Cerebellar nuclear complex (tissue), 1 donor: ENCODE measurements at places on chromosomes 6 and 20.

- no peak for DNase-seq
These were observed 20.4 kb downstream of the USP49 start for GRCh38 chr6:41874741-41875140.

- DNase-seq, result no peak
These were observed 671.2 kb downstream of the COL12A1 start for GRCh38 chr6:74534465-74535211.

DNA sequence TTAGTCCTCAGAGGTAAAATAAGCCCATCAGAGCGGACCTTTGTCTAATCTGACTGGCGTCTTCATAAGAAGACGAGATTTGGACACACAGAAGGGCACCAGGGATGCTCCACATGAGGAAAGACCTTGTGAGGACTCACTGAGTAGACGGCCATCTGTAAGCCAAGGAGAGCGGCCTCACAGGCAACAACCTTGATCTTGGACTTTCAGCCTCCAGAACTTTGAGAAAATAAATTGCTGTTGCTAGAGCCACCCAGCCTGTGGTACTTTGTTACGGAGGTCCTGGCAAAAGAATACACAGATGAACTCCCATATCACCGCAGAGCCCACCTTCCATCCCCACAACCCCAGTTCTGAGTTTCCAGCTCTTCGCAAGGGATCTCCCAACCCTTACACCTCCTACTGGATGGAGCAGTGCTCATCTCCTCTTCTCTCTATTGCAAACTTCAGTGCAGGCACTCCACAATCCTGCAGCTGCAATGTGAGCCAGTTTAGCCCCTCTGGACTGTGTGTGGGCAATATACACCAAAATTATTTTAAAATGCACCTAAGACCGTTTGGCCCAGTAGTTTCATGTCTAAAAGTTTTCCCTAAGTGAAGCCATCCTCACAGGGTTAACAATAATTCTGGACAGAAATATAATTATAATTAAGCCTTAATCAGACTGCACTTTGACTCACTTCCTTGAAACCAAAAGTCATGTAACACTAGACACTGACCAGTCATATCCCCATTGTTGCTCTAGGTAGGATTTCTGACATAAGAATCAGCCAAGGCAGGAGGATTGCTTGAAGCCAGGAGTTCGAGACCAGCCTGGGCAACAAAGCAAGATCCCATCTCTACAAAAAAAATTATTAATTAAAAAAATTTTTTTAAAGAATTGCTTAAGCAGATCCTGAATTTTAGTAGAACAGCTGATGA is 8.8 kb upstream of the TRIM31 start:
- no peak for DNase-seq

- DNase-seq, result no peak
These were observed 335.7 kb downstream of the CDH4 start for GRCh38 chr20:61587681-61588289.

GRCh38 chr20:45052698-45053429 is 48.1 kb downstream of the KCNS1 start:
- DNase-seq, result no peak

GRCh38 chr6:70797625-70798024 is 129.9 kb downstream of the SMAP1 start:
- DNase-seq, result no peak

- DNase-seq, result no peak
These were observed 12.4 kb upstream of the GDAP1L1 start for GRCh38 chr20:44234566-44235317.

DNA sequence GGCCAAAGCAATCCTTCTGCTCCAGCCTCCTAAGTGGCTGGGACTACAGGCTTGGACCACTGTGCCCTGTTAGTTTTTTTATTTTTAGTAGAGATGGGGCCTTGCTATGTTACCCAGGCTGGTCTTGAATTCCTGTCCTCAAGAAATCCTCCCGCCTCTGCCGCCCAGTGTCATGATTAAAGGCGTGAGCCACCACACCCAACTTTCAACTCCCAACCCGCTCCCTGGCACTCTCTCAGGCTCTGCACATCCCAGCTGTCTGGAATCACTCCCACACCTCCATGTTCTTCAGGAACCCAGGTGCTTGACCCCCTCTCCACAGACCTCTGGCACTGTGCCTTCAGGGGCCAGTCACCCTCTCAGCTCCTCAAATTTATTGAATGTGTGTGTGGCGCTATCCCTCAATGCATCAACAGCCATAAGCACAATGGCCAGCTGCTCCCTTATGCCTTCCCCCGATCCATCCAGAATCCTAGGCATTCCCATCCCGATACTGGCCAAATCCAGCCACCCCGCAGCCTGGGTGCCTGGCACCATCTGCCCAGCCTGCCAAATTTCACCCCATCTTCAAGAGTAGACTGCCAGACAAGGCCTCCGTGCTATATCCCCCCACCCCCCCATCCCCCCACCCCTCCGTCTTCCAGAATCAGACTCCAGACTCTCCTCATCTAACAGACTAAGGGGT is 647 bp upstream of the POU5F1 start:
- DNase-seq, result no peak

DNA sequence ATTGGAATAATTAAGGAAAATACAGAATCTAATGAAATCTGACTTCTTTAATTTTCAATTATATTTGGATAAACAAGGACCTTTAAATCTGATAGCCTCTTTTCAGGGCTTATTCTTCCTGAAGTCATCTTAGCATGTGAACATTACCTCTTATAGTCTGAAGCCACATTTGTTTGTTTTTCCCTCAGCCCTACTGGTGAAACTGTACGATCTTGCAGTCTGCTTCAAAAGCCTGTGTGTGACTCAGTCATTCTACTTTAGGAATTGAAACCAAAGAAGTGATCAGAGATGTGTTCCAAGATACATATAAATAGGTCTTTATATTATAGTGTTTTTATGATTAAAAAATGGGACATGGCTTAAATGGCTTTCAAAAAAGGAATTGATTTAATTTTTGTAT is 67.5 kb downstream of the MACROD2 start:
- no peak for DNase-seq

GRCh38 chr20:20806121-20807095 is 94.0 kb upstream of the RALGAPA2 start:
- no peak for DNase-seq

- no peak for DNase-seq
These were observed 20.2 kb downstream of the SENP6 start for GRCh38 chr6:75621846-75622245.

- DNase-seq, result no peak
These were observed 49.7 kb downstream of the ZBTB2 start for GRCh38 chr6:151341476-151342195.

- DNase-seq, result no peak
These were observed 10.7 kb downstream of the DLL1 start for GRCh38 chr6:170279977-170280688.

- no peak for DNase-seq
These were observed 59.7 kb downstream of the RBM38 start for GRCh38 chr20:57450931-57451330.

DNA sequence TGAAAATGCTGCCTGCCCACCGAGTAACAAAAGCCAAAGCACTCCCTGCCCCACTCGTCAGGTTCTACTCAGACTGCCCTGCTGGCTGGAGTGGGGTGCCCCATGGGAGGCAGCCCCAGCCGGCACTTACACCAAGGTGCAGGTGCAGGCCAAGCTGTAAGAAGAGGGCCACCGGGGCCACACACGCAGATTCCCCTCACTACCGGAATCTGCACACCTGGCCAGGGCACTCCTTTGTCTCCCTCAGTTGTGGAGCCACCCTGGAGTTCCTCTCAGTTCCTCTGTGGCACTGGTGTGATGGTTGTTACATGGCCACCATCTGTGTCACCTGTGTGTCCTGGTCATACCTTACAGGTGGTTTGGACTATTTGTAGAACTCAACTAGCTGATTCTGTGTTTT is 112.4 kb downstream of the FOXO3 start:
- DNase-seq, result no peak

- no peak for DNase-seq
These were observed 109.6 kb downstream of the CARMIL1 start for GRCh38 chr6:25388776-25389175.

GRCh38 chr6:70956451-70957283 is at the start of gene B3GAT2:
Gene B3GAT2, minus strand, starts transcription at chr6:70957060. Its CDS starts 631 bp downstream, at chr6:70956429.
- DNase-seq, result no peak

DNA sequence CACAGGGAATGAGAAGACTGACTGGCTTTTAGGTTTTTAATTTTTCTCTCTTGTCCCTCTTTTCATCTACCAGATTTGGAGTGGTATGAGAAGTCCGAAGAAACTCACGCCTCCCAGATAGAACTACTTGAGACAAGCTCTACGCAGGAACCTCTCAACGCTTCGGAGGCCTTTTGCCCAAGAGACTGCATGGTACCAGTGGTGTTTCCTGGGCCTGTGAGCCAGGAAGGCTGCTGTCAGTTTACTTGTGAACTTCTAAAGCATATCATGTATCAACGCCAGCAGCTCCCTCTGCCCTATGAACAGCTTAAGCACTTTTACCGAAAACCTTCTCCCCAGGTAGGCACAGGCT is 644 bp downstream of the MAD2L1BP start:
- DNase-seq, result no peak

- DNase-seq, result no peak
These were observed 1447.6 kb downstream of the GRIK2 start for GRCh38 chr6:102841060-102841459.

GRCh38 chr6:108133594-108134179 is 32.1 kb upstream of the NR2E1 start:
- no peak for DNase-seq

DNA sequence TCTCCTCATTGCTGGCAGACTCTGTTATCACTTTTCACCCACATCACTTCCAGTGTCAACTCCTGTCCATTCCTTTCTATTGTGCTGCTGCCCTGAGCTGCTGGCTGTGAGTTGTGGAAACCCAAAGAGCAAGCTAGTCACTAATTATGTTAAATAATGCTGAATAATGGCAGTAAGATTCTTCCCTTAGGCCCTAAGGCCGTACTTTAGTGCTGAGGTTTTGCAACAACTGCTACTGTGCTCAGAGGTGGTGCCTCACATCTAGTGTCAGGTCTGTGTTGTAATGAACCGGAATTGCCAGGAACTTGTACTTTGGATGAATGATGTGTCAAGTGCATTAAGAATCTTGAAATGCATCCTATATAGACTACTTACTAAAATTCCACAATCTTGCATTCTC is 372.2 kb upstream of the RNF217 start:
- no peak for DNase-seq

DNA sequence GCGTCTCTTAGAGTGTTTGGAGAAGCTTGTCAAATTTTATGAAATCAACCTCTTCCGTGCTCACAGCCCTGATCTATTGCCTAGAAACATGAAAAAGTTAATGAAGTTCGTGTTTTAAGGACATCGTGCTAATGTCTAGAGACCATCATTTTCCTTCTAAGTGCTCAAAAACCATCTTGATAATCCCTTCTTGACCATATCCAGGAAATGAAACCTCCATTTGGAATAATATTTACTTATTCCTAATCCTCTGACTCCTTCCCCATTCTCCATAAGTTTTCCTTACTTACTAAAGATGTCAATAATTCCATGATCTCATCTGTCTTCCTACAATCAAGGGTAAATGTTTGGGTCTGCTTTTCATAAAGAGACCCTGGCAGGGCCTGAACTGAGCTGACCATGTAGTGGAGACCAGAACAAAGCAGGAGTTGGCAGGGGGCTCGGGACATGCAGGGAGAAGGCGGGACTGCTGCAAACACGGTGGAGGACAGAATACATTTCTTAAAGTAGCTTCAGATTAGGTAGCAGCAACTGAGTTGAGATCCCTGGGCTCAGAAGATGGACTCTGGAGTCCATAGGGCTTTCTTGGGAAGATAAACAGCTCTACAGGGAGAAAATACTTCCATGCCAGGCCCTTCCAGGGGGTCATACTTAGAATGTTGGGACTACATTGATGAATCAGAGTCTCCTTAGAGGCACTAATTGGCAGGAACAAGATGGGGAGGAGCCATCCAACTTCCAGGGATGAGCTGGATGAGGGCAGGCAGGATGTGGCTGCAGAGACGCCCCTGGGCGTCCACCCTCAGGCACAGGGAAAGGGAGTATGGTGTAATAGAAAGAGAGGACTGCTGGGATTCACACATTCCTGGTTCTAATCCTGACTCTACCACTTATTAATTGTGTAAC is 100.7 kb downstream of the RIN2 start:
- no peak for DNase-seq

DNA sequence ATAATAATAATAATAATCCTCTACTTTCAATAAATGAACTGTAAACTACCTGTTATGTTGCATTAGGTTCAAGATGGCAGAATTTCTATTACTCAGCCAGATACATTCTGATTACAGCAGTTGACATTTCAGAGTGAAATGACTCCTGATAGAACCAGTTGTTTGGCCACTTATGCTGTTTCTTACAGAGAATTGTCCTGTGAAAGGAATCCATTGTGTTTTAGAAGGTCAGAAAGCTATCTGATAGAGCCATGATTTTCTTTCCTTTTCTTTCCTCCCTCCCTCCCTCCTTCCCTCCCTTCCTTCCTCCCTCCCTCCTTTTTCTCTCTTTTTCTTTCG is 16.6 kb downstream of the GJA10 start:
- DNase-seq, result no peak
